ENCODE measurements at places on chromosomes 2 and 18.

- DNase-seq = no peak
Measured at GRCh38 chr2:186841940-186842339, 7.0 kb downstream of the ZSWIM2 start.

DNA sequence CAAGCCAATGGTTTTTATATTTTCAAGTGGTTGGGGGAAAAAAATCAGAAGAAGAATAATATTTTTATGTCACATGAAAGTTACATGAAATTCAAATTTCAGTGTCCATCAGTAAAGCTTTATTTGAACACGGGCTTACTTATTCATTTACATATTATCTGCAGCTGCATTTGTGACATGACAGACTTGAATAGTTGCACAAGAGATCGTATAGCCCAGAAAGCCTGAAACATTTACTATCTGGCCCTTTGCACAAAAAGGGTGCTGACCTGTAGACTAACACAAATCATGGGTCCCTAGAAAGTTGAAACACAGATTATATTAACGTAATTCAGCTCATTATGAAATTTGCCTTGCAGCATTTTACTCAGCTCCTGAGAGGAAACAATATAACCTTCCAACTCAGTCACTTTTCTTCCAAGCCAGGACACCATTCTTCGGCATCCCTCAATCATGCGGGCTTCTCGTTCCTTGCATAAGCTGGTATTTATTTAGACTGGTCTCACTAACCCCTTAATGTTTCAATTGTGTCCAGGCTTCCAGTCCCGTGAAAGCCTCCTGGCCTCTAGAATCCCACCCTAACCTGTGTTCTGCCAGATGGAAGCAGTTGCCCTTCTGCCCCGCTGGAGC, 402.7 kb downstream of the SETBP1 start:
- DNase-seq = no peak

GRCh38 chr2:205686783-205687640, 4.7 kb downstream of the NRP2 start:
- DNase-seq = peak; percentile 74

- DNase-seq = no peak
Measured at GRCh38 chr2:17804358-17804757, 11.9 kb upstream of the MSGN1 start.

- DNase-seq = no peak
Measured at GRCh38 chr2:135904341-135904989, 28.2 kb upstream of the MCM6 start.

DNA sequence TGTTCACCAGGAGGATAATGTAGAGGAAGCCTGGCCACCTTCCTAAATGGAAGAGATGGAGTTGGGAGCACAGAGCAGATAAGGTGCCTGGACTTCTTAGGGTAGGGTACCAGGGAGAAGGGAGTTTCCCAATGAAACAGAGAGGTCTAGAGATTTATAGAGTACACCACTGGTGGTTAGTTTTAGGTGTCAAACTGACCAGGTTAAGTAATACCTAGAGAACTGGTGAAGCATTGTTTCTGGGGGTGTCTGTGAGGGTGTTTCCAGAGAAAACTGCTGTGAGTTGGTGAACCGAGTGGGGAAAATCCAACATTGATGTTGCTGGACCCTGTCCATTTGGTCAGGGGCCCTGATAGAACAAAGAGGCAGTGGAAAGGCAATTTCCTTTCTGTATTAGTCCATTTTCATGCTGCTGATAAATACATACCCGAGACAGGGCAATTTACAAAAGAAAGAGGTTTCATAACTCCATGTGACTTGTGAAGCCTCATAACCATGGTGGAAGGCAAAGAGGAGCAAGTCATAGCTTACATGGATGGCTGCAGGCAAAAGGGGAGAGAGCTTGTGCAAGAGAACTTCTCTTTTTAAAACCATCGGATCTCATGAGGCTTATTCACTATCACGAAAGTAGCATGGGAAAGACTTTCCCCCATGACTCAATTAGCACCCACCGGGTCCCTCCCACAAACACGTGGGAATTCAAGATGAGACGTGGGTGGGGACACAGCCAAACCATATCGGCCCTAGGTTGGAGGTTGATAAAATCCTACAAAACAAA, 260.8 kb downstream of the CBLN2 start:
- DNase-seq = no peak

DNA sequence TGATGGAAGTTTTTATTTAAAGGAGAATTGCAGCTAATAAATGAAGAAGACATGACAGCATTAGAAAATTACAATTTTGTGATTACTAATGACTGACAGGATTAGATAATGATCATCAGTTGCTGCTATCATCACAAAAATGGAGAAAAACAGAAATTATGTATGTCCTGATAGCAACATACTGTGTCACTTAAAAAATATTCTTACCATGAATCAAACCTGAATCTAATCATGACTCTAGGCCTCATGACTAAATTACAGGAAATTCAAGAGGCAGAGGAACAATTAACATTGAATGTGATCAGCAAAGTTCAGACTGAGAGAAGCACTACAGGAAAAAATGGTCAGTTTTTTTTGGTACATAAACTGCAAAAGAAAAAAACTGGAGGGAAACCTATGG, 147.8 kb downstream of the PMAIP1 start:
- no peak for DNase-seq

- DNase-seq = peak; percentile 55
Measured at GRCh38 chr18:58241877-58242276, 197.9 kb downstream of the NEDD4L start.

DNA sequence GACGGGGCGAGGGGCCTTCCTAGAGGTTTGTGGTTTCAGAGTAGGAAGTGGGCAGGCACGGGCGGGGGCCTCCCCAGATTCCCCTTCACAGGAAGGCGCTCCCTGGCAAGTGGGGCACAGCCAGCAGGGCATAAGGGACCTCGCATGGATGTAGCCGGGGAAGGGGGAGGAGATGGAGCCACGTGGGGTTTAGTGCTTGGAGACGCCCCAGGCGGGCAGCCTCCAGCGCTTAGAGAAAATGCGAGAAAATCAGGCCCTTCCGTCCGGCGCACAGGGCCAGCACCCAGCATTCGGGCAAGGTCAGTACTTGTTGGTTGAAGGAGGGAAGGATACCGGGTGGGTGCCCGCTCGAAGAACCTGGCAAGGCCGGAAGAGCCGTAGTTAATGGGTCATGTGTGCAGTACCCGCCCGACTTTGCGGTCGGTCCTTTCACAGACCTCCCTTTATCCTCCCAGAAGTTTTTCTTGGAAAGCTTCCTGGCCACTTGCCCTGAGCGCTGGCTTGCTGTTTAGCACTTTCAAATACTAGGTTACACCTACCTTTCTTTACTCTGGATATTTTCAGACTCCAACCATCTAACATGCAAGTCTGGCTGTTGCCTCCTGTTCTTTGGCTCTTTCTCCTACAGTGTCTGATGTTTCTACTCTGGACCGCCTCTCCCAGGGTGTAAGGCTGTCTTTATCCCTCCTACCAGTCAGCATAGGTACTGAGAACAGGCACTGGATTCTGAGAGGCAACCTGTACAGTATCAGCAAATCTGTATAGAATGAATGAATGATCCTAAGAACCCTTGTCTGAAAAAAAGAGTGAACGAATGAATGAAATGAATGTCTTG, 78.1 kb downstream of the CIB4 start:
- peak; percentile 80 for DNase-seq

DNA sequence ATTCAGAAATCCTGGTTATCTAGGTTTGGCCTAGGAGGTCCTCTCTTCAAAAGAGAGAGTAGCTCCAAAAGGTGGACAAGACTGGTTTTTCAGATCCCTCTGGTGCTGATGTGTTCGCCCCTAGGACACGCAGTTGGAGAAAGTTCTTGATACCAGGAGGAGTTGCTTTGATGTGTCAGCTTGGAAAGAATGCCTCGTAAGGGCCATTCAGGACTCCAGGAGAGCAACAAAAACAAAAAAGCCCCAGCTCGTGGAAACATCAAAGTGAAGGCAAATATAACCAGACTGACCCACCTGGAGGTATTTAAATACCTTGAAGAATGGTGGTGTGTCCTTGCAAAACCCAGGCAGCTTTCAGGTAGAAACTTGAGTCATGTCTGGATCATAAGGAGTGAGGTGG, 12.5 kb upstream of the LBH start:
- no peak for DNase-seq

DNA sequence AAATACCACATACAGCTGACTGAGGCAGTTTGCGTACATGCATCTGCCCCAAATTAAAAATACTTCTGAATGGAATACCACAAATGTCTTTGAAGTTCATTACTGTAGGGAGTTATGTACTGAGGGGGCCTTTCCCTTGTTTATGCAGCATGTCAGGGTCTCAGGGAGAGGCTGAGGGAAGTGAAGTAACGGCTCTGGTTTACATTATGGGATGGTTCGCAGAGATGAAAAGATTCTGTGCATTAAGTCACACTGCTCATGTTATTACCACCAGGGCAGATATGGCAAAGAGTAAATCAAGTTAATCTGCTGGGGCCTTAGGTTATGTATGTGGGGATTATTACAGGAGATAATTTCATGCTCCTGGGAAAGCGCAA, 385.9 kb upstream of the RND3 start:
- DNase-seq = no peak

GRCh38 chr2:153091344-153091743, 372.9 kb downstream of the ARL6IP6 start:
- no peak for DNase-seq

DNA sequence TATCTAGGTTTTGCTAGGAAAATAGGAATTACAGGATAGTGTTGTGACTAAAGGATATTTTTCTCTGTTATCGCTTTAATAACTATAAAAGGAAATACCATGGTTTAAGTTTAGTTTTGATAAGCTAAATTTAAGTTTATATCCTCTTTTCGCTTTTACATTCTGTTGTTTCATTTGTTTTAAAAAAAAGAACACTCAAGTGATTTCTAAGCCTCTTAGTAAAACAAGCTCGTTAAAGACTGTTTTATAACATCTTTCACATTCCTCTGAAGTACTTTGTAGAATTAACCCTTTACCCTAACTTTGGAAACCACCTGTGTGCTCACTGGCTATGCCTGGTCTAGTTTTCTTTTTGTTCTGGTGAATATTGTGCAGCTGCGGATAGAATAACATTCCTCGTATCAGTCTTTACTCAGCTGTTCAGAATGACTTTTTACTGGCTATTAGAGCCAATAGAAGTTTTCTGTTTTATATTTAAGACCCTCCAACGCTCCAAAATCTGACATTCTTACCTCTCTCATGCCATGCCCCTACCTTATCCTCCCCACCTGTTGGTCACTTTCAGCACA, 183.1 kb downstream of the PTPRM start:
- DNase-seq = no peak

- no peak for DNase-seq
Measured at GRCh38 chr18:22165049-22165602, 4.3 kb upstream of the GATA6 start.

DNA sequence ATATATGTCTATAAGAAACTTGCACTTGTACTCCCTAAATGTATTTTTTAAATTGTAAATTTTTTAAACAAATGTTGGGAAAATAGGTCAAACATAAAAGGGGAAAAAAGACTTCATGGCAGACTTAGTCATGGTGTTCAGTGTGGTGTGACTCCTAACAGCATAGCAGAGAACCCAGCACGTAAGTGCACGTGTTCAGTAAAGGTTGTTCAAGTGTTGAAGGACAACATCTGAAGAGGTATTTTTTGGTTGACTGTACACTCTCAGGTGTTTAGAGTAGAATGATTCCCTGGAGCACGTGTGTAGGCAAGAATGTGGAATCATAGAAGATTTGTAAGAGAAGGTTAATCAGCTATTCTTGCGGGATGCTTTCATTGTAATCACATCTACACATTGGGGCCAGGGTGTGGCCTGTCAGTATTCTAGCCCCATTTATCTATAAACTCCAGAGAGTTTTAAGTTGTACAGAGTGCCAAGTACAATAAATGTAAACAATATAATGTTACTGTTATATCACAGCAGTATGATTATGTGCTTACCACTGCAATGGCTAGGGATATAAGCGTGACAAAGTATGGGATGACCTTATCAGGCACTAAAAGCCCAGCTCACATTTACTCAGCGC, 106.8 kb downstream of the CRIM1 start:
- peak; percentile 14 for DNase-seq

DNA sequence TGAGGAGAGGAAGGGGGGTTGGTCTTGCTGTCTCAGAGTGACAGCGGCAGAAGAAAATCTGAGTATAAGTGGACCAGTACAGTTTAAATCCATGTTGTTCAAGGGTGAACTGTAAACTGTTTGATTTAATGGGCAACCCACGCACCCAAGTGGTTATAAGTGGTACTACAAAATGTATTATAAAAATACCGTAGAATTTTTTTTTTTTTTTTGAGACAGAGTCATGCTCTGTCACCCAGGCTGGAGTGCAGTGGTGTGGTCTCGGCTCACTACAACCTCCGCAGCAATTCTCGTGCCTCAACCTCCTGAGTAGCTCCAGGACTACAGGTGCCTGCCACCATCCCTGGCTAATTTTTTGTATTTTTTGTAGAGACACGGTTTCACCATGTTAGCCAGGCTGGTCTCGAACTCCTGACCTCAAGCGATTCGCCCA, 2.1 kb upstream of the CHCHD5 start:
- peak; percentile 73 for DNase-seq

- no peak for DNase-seq
Measured at GRCh38 chr2:236573066-236573929, 3.7 kb downstream of the ACKR3 start.

- no peak for DNase-seq
Measured at GRCh38 chr2:3399829-3400228, 20.3 kb downstream of the TRAPPC12 start.

GRCh38 chr18:8107426-8107825, 501.8 kb upstream of the RAB12 start:
- DNase-seq = peak; percentile 79

DNA sequence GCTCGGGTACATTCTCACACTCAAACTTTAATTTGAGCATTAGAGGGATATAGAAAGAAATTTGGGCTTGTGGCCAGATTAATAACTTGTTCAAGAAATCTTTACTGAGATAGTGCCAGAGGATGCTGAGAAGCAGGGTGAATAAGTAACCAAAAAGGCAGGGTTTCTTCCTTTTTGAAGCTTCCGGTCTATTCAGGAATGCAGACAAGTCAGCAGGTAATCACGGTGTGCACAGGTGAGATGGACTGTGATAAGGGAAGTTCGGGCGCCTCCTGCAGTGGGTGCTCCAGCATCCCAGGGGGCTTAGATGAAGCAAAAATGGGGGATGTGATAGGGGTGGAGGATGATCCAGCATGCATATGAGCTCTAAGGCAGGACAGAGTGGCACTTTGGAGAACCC, 44.9 kb upstream of the CYP1B1 start:
- no peak for DNase-seq

DNA sequence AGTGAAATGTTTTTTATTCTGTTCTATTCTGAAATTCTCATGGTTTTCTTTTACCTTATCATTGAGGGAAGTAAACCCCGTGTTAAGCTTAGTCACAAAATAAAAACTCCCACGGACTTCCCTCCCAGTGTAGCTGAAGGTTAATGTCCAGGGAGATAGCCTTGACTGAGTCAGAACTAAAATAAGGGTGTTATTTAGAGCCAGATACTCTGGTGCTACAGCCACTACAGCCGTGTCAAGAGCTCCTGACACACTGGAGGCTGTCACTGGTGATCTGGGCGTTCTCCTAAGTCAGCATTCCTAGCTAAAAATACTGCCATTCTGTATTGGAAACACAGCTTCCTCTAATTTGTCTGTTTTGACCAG, 82.0 kb upstream of the RANBP2 start:
- peak; percentile 85 for DNase-seq

GRCh38 chr2:189253836-189254235, 74.3 kb upstream of the COL5A2 start:
- no peak for DNase-seq

- no peak for DNase-seq
Measured at GRCh38 chr2:129274038-129274415, 705.4 kb upstream of the RAB6C start.

GRCh38 chr2:203718087-203718486, 11.6 kb downstream of the CD28 start:
- no peak for DNase-seq

GRCh38 chr18:46632401-46633071, 24.5 kb downstream of the LOXHD1 start:
- DNase-seq = peak; percentile 47

GRCh38 chr2:119011910-119012209, 69.9 kb downstream of the MARCO start:
- no peak for DNase-seq

Data from kidney glomerular epithelial cell (primary cell).